ENCODE measurements at places on chromosomes 6 and 20.

GRCh38 chr6:152085451-152085921, 278.0 kb downstream of the ESR1 start:
- no peak for DNase-seq

GRCh38 chr6:34071884-34072379, 74.0 kb downstream of the GRM4 start:
- no peak for DNase-seq

GRCh38 chr6:48325701-48326100, 214.7 kb upstream of the PTCHD4 start:
- no peak for DNase-seq

- peak; percentile 72 for DNase-seq
Measured at GRCh38 chr20:46022411-46023147, 6.4 kb upstream of the SLC12A5 start.

DNA sequence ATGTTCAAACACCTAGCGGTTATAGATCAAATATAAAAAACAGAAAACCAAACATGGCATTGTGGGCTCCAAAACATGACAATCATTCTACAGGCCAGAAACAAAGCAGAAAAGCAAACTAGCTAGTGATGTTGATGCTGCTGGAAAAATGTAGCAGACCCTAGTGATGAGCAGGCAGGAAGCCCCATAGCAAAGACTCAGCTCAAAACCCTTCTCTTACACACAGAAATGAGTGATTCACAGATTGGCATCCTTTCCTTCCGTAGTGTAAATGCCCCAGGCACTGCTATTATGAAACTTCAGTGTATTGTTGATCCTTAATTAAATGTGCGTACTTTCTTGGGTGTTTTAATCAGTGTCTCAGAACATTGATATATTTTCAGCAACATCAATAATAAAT, 425.1 kb downstream of the UTRN start:
- no peak for DNase-seq

DNA sequence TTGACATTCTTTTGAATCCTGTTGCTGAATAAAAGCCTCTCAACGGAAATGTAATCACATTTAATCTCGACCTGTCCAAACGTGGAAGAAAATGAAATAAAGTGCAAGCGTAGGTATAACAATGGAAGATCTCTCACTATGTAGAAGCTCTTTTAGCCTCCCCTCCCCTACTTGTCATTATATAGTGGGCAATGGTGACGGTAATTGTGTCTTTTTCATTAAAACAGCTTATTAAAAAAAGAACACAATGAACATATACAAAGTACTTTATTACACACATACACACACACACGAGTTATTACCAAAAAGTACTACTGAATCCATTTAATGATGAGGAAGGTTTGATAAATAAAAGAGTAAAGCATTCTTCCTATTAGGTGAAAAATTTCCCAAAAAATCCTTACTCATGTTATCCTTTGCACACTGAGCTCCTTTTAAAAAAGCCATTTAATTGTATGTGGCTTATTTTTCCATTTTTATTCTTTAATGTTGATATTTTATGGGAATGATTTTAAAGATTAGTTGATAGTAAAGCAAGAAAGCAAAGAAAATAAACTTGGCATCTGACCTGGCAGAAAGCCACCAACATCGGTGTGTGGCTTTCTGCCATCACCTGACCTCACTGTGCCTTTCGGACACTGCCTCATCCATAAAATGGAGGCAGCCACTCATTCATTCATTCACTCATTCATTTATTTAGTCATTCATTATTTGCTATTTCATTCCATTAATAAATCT, 493 bp upstream of the SGK1 start:
- DNase-seq = no peak

- DNase-seq = no peak
Measured at GRCh38 chr20:4854561-4854901, 132.8 kb downstream of the PRND start.

- no peak for DNase-seq
Measured at GRCh38 chr6:155319902-155320301, 5.6 kb upstream of the TFB1M start.

- DNase-seq = no peak
Measured at GRCh38 chr6:54700158-54700557, 146.4 kb upstream of the FAM83B start.

DNA sequence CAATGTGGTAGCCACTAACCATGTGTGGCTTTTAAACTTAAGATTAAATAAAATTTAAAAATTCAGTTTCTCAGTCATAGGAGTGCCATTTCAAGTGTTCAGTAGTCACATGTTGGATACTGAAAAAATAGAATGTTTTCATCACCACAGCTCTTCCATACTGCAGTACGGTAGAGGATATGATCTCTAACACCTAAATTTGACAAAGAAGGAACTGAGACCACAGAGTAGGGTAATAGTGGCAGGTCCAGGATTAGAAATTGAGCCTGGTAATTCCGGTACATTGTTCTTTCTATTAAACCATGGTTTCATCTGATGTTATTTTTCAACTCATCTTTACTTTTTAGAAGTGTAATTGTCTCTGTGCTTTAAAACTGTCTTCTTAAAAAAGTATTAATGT, 104.0 kb downstream of the CD2AP start:
- DNase-seq = no peak

DNA sequence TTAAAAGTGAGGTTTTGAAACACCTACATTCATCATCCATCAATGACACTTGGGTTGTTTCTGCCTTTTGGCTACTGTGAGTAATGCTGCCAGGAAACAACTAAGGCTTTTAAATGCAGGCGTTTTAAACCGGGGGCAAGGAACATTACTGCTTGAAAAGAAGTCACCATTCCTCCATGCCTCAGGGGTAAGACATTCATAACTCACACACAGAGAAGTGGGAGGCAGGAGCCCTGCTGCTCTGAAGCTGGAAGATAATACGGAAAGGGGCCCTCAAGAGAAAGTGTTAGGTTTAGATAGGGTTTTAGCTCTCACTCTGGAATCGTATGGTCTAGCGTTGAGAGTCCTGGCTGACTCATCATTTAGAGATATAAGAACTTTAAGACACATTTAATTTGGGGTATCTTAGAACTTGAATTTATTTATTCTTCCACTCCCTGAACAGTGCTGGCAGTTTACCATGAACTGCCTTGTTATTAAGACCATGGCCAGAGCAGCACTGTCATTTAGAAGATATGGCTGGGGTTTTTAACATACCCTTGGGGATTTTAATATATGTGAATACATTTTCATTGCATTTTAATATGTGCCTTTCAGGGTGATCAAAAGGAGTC, 1.8 kb downstream of the TUBB1 start:
- peak; percentile 72 for DNase-seq

DNA sequence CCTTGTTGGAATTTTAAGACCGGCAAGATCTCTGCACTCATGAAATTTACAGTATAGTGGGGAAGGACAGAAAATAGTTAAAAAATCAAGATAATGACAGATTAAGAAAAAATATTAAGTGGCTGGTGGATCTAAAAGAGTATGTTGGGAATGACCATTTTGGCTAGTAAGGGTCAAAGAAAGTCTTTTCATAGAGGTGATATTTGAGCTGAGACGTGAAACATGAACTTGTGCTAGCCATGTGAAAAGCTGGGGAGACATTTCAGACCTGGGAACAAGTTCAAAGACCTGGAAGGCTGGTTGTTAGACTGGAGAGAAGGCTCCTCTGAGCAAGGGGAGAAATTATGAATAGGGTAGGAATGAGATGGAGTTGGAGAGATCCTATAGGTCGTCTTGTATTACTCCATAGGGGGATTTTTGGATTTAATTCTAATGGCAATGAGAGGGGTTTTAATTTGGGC, 4.7 kb downstream of the BICRAL start:
- no peak for DNase-seq

DNA sequence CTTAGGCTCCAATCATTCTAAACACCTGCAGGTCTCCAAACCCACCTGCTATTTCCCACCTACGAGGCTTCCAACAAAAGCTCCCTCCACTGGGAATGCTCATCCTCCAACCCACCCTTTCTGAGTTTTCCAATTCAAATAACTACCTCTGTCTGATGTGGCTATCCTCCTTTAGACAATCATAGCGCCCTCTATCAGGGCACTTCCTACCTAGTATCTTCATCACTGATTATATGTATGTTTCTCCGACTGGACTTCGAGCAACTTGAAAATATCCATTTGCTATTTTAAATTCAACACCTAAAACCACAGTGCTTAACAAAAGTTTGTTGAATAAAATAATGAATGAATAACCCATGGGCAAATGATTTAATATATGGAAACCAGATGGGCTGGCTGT, 41.3 kb downstream of the MTFR2 start:
- DNase-seq = no peak

DNA sequence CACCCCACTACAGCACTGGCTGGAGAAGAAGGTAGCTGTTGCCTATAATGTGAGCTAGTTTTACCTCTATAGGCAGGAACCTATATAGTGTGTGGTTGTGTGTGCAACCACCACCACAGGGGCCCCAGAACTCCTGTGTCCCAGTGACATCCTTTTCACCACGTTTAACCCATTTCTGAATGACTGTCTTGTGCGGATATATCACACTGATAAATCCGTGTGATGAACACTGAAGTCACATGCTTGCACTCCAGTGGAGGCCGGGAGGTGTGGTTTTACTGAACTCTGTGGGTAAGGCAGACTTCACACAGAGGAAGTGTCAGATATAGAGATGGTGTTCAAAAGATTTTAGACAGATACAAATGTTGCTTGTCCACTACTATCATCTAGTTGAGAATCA, 32.5 kb downstream of the SDHAF4 start:
- DNase-seq = no peak

DNA sequence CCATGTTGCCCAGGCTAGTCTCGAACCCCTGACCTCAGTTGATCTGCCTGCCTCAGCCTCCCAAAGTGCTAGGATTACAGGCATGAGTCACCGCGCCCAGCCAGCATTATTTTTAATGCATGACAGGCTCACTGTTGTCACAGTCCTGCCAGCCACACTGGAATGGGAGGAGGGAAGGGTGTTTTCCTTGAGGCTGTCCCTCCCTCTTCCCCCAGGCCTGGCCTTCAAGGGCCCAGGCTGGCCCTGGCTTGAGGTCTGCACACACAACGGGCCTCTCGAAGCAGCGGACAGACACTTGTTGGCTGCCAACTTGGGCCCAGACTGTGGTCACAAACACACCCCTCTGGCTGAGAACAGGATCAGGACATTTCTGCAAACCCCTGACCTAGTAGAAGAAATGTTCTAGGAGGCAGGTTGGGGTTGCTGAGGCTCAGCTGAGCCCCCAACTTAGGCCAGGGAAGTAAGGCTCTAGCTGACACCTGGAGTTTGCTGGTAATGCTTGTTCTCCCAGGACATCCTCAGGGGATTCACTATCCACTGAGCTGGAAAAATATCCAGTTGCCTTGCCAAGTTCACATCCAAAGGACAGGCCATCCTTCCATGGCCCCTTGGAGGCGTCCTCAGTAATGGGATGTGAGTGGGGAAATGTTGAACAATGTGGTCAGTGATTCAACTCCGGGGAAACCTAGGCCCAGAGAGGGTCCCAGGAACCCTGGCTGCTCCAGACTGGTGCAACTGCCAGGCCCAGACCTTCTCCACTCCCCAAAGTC, 9.9 kb downstream of the SNTA1 start:
- peak; percentile 62 for DNase-seq

DNA sequence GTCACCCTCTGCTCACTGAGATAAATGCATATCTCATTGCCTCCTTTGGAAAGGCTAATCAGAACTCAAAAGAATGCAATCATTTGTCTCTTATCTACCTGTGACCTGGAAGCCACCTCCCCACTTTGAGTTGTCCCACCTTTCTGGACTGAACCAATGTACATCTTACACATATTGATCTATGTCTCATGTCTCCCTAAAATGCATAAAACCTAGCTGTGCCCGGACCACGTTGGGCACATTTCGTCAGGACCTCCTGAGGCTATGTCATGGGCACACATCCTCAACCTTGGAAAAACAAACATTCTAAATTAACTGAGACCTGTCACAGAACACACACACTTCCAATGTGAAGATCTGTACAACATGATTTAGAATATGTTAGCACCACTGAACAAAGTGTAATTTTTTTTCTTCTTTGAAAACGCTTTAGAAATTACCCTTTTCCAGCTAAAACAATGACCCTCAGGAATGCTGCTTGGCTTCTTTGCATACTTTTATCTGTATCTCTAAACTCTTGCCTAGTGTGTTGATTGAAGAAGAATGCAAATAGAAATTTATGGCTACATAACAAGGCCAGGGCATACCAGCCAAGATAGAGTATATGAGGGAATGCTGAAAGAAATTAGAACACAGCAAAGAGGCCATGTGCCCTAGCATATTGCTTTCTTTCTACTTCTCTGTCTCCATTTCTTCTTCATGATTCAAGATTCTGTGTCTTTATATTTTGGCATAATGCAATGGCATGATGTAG, 84.6 kb upstream of the DST start:
- DNase-seq = no peak

- no peak for DNase-seq
Measured at GRCh38 chr20:10014431-10014830, 20.4 kb upstream of the ANKEF1 start.

GRCh38 chr20:13913572-13913971, 76.8 kb downstream of the SEL1L2 start:
- no peak for DNase-seq

DNA sequence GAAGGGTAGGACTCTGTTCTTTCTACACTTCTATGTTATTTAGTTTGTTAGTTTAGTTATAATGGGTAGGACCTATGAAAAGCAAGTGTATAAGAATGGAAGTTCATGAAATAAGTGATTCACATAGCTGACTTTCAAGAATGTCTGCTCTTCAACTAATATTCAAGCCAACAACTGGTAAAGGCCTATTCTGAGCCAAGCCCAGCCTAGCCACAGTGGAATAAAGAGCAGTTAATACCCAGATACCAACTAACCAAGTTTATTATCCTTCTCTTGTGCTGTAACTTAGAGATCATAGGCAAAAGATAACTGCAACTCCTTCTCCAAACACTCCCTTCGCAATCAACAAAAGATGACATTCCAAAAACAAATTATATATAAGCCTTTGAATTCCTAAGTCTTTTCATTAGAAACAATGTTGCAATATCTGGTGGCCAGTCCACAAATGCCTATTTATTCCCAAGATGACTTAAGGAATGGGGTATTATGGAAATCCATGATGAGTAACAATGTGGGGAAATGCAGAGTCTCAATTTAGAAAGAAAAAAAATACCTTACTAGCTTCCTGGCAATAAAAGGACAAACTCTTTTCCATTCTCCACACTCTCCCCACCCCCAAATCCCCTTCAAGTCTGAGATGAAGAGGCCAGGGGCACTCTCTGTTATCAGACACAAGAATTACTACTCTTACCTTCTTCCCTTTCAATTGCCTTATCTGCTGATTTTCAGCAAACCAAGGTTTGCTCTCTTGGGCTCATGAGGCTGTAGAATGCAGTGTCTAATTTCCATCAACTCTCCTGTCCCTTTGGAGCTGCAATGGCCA, 27.4 kb downstream of the BTBD9 start:
- DNase-seq = no peak

DNA sequence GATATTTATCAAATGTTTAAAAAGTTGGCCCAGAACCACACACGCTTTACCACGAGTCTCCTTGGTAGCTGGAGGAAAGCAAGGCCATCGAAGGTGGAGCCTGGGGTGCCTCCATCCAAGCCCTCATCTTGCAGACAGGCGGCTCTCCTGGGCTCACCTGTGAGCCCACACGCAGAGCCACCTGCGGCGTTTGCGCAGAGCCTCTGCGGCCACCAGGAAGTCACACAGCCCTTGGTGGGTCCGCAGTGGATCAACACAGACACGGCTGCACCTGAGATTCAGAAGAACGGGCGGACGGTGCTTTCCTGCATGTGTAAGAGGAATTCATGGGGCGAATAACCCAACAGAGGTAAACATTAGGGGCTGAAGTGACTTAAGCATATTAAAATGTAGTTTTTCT, 24.5 kb upstream of the SMOC2 start:
- no peak for DNase-seq

GRCh38 chr6:138087593-138088325, 19.5 kb downstream of the PERP start:
- peak; percentile 71 for DNase-seq

GRCh38 chr6:42103753-42104094, 38.7 kb downstream of the C6orf132 start:
- DNase-seq = no peak

All from islet precursor cell (in vitro differentiated cells).